ENCODE measurements at places on chromosomes 6 and 20.

DNA sequence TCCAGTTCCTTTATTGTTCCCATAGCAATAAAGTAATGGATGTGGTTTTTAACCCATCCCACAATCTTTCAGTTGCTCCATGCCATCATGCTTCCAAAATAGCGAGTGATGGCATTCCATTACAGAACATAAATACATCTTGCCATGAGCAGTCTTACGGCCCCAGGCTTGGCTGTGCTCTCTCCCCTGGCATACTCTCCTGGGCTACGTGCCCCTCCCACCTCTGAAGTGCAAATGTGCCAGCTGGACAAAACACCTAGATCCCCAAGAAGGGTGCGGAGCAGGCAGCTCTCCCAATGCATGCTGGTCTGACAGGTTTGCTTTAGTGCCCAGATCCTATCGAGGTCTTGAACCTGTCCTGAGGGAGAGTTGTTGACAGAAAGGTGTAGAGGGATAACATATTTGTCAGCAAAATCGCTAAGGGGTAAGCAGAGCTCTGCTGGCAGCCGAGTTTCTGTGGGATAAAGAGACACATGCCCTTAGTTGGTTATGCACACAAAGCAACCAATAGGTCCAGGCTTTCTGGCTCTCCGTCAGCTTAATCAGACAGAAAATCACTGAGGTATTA lies 43.9 kb upstream of the PAX1 start:
- DNase-seq: no peak

GRCh38 chr6:15621203-15622044 lies 41.4 kb downstream of the DTNBP1 start:
- no peak for DNase-seq

GRCh38 chr6:56849896-56850295 lies 105.0 kb upstream of the BEND6 start:
- DNase-seq: no peak

DNA sequence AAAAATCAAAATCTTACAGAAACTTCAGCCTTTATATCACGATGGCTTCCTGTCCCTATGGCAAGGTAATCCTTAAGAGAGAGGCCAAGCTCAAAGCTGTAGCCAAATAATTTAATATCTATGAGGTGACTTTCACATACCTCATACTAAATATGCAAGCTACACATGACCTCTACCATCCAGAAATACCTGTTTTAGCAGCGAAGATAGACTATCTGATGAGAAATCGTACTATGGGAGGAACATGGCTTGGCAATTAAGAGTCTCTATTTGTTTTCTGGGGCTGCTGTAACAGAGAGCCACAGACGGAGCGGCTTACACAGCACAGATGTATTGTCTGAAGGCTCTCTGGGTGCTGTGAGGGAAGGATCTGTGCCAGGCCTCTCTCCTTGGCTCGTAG lies 31.0 kb upstream of the SALL4 start:
- no peak for DNase-seq

DNA sequence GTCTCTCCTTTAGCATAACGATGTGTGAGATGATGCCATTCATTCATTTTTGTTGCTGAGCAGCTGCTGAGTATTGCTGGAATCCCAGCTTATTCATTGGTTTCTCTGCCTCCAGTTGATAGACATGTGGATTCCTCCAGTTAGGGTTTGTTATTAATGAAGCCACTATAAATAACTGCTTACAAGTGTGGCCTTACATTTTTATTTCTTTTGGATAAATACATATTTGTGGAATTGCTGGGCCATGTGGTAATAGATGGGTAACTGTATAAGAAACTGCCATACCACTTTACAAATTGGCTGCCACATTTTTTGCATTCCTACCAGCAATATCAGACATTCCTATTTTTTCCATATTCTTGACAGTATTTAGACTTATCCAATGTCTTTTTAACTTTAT lies 2.6 kb upstream of the HLA-B start:
- no peak for DNase-seq

DNA sequence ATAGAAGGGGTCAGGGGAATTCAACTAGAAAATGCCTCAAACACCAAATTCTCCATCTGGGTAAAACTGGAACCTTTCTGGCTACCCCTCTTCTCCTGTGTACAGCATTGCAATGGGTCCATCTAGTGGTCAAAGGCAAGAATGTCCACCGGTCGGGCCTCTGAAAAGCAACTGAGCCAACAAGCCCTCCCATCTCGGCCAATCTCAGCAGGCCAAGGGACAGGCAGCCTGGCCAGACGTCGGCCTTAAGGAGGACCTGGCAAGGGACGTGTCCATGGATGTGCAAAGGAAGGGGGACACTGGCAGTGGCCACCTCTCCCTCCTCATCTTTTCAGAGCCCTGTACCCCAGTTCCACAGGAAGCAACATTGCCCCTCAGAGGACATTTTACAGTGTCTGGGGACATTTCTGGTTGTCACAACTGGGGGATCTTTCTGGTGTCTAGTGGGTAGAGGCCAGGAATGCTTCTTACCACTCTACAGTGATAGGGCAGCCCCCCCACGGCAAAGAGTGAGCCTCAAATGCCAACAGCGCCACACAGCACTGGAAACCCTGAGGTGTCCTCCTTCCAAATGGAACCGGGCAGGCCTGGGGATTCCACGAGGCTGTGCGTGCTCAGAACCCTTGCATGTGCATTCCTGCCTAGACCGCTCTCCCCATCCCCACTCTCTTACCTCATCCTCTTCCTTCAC lies 99.8 kb upstream of the FOXA2 start:
- DNase-seq: no peak

GRCh38 chr6:16711546-16712254 lies 49.6 kb downstream of the ATXN1 start:
- peak; percentile 43 for DNase-seq

DNA sequence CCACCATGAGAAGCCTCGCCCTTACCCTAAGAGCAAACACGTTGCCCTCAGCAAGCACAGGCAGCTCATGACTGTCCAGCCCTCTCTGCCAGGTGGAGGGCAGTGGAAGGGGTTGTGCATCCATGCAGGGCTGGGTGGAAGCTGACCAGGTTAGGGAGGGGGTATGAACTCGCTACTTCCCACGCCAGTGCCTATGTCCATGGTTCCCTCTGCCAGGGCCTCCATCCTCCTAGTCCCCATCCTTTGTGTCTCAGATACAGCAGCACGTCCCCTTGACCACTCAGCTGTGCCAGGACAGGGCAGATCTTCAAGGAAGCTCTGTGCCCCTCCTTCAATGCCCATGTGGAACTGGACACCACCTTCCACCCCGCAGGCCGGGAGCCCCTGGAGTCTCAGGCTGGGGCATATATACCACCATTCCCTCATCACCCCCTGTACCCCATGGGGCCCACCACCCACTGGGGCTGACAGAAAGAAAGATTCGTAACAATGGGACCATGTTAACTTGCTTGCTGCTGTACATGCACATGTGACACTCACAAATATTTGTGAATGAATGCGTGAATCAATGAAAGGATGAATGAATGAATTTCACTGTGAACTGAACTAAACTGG lies 90.7 kb downstream of the ANKRD60 start:
- no peak for DNase-seq

DNA sequence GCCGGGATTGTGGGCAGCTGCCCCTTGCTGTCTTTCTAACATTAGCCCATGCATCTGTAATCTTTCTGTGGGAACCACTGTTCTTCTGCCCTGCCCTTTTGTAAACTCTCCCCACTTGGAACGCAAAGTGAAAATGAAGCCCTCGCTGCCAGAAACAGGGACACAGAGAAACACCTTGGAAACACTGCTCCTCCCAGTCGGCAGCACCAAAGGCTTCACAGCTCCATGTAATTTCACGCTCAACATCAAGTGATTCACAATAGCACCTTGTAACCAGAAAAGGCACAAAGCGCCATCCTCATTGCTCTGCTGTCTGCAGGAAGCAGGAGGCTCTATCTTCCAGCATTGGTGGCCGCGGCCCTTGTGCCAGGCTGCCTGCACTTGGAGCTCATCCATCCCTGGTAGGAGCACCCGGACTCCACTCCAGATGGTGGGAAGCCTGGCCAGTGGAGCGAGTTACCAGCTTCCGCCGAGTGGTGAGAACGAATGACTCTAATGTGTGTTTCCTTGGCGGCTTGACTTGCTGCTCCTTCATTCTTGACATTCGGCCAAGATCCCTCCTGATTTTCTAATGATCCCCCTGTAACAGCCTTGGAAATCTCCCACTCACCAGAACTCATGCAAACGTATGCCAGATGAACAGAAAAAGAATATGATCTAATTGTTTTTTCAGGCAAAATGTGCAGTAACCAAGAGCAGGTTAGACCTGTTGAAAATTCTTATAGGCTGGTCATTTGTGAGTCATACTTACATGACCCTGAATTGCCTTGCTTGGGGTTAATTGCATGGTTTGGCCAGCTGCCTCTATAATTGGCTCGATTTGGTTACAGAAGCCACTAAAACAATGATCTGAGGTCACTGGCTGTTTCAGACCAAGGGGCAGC lies 169.1 kb upstream of the CDYL start:
- no peak for DNase-seq

DNA sequence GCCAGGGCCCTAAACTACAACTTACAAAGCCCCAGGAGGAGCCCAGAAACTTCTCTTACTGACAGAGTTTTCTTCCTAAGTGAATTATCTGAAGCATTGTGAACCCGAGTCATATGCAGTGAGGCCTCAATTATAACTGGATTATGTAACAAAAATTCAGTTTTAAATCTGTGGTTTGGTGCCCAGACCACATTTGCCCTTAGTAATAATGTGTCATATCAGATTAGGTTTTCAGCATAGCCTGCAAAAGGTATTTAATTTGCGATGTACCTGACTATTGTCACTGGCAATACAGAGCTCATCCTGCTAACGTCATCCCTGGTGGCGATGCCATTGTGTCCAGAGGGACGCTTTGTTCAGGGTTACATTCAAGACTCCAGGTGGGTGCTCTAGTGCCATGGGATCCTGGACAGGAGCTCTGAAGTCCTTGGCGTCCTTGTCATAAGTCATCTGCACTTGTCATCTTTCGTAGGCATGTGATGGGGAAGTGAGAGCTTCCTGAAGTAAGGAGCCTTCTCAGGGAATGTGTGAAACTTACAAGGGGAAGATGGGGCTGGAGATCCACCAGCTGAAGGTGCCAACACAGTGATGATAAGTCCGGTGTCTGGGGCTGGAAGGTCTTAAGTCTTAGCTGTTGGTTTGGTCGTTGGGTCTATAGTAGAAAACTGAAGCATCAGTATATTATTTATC lies 65.1 kb downstream of the HIVEP1 start:
- no peak for DNase-seq

GRCh38 chr6:29916741-29917140 lies 25.6 kb upstream of the HLA-A start:
- DNase-seq: no peak

DNA sequence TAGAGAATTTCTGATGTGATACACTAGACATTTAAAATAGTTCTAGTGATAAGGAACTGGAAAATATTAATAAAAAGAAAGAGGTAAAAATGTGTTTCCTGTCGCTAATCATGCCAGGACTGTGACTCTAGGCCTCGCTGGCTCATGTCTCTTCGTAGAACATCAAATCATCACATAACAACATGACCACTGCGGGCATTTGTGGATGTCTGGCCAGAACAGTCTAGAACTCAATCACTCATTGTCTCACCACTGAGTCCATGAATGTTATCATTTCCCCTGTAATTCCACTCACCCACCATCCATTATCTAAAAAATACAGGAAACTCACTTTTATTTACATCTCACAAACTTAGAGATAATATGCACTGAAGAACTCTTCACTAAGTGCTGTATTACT lies 3.4 kb downstream of the HMGN3 start:
- DNase-seq: no peak

DNA sequence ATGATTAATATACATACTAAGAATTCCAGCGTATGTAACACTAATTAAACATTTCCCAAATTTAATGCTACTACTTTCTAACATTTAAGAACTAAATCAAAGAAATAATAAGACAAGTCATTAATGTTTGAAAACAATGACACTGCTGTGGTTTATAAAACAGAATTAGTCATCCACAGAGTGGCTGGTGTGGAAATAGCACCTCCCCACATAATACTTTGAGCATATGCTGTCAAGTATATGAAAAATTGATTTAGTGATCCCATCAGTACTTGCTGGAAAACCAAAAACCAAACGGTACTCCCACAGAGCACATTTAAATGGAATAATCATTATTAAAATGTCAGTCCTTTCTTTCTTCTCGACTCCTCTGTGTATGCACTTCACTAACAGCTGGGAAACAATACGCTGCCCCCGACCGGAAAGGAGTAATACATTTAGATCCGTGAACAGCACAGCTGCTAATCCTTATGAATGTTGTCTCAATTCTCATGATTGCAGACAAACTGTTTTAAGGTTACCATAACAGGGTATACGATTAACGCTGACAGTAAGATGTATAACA lies 78.4 kb downstream of the PREP start:
- DNase-seq: no peak

DNA sequence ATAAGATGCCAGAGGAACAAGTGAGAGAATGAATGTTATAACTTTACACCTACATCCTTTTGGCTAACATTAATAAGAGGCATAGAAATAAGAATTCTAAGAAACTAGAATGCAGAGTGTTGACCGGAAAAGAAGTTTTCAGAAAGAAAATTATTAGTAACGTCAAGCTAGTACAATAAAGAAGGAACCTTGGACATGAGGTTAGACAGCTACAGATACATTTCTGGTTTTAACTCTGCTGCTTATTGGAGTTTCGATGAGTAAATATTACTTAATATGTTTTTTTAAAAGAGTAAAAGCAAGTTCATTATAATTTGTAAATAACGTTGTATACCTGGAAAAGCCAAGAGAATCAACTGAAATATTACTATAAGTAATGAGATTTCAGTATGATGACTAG lies 22.7 kb downstream of the TAB2 start:
- DNase-seq: no peak

- DNase-seq: no peak
Observed at GRCh38 chr6:148934961-148935360, 188.1 kb downstream of the UST start.

GRCh38 chr6:74467533-74468215 lies 738.2 kb downstream of the COL12A1 start:
- no peak for DNase-seq

DNA sequence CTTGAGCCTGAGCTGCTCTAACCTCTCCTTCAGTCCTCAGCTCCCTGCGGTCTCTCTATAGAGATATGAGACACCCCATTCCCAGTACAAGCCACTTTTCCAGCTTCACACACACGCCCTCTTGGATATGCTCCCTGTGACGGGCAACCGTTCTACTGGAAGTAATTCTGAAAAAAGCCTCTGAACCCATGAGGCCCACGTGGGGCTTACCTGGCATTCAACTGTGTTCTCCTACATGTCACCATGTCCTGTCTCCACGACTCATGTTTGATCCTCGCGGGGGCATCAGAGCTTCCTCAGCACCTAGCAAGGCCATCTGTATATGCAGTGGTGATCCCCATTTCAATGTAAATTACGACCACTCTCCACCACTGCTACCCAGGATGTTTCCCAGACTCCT lies 69.2 kb upstream of the DUSP22 start:
- DNase-seq: no peak

- no peak for DNase-seq
Observed at GRCh38 chr6:154276810-154277628, 79.6 kb downstream of the IPCEF1 start.

DNA sequence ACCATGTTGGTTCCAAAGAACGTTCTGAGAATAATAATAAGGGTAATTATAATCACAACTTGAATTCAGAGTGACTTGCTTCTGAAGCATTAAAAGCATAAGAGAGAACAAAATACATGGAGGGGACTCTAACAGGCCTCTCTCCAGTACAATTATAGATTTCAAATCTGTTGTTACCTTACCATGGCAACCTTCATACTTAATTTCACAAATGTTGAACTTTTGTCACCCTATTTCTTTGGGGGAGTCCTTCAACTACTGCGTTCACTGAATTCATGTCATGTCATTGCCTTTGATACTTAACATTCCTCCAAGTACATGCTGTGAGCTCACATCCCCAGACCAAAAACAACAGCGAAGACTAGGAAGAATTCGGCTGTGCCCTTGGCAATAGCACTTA lies 104.0 kb downstream of the MKKS start:
- no peak for DNase-seq

Data from T-helper 2 cell (primary cell).